Upper lobe of right lung (tissue), 1 donor: ENCODE measurements at places on chromosomes 3 and 15.

DNA sequence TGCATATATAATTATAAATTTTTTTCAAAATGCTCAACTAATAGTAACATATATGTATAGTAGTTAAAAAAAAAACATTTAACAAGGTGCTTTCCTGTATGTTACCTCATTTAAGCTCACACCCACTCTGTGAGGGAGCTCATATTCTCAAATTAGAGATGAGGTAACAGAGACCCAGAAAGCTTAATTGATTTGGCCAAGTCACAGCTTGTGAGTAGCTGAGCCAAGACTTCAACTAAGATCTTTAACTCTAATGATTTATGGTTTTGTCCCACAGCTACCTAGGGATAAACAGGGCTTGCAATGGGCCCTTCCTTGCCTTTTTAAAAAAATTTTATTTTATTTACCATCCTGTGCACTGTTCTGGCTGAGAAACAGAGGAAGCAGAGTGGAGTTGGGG lies 230.0 kb upstream of the GOLIM4 start:
- DNase-seq, result no peak

- no peak for DNase-seq
These were observed 17.6 kb upstream of the BOC start for GRCh38 chr3:113193719-113194118.

DNA sequence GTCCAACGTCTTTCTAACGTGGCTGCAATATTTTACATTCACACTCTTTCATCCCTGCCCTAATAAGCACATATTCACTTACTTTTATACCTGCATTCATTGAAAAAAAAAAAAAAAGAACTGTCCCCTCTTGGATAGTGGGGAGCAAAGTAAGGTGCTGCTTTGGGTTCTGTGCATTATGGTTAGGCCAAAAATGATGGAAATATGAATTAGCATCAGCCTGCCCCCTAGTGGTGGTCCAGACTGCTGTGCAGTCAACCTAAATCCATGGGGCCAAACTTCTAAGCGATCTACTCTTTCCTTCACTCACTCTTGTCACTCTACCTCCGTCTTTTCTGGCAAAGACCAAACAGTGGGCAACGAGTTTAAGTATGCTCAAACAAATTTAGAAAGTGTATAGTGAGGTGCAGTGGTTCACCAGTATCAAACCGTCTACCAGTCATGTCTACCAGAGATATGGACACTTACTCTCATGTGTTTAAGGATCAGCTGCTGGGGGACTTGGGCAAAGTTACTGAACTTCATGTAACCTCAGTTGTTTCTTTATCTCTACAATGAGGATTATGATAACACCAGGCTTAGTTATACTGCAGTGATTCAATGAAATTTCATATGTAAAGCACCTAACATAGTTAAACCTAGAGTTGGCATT lies 61.5 kb upstream of the GRM7 start:
- no peak for DNase-seq

DNA sequence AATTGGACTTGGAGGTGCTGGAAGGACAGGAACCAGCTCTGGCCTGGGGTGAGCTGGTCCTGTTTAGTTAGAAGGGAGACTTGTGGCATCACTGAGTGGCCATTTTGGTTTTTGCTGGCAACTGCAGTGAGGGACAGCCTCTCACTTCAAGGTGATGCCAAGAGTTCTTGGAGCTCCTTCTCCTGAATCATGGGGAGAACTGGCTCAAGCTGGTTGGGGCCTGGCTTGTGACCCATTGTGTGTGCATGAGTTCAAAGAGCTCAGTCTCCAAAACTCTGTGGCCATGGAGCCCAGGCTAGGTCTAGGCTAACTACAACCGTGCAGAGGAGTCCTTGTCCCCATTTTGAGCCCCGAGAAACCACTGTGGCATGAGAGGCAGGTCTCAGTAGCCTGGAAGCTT lies 60.1 kb upstream of the ZNF148 start:
- no peak for DNase-seq

DNA sequence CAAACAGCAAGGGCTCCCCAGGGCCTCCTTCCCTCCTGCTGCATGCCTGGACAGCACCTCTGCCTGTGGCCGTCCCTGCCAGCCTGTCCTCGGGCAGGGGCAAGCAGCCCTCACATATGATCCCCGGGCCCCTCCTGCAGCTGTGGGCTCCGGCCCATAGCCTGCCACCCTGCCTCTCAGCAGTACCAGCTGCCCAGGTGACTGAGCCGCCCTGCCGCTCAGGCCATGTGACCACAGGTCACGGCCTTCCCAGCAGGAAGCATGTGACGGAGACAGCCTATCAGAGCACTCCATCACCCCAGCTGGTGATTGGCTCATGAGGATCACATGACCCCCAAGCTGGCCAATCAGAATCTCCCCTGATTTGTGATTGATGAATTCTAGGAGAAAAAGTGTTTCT lies 23.9 kb downstream of the ALDH1L1 start:
- DNase-seq, result no peak

DNA sequence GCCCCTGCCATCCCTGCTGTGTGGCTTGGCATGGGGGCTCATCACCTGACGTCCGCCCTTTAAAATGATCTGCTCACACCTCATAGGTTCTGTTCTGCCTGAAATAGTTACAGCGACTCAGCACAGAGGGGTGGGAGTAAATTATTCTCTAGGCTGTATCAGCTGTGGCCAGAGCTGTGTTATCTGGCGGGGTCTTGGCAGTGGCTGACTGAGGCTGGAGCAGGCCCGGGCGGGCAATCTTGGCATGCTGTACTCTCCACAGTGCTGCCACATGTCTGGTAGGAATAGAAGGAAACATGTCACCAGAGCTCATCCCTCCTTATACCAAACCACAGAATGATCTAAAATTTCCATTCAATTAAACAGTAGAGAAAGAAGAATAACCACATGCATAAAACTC lies 499.9 kb upstream of the LMCD1 start:
- no peak for DNase-seq

DNA sequence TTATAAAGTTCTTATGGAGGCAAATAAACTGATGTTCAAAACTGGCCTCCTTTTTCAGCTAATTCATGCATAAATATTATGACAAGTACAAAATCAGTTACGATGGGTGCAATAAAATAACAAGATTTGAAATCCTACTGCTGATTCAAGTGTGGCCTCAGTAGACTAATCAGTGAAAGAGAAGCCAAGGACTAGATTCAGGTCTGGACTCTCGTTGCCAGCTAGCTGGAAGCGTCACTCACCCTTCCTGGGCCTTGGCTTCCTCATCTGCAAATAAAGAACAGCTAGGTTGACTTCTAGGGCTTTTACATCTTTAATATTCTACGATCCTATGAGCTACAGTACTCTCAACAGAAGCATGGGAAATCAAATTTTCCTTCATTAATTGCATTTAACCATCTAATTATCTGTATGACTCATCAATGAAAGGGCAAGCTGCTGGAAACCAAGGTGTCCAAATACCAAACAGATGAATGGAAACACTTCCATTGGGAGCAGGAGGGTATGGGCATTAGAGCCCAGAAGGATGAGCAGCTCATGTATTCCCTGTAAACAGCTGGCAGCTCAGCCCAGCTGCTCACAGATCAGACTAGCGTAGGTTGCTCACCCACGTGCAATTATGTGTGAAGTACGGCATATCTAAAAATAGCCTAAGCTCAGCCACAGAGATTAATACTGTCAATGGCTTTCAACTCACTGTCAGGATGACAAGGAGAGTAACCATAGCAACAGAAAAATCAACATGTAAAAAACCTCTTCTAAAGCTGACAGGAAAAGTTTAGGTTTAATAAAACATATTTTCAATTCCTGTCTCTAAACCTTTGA lies 294.8 kb downstream of the PLCL2 start:
- DNase-seq, result no peak

GRCh38 chr3:147843331-147843730 lies 434.2 kb downstream of the ZIC1 start:
- DNase-seq, result no peak

DNA sequence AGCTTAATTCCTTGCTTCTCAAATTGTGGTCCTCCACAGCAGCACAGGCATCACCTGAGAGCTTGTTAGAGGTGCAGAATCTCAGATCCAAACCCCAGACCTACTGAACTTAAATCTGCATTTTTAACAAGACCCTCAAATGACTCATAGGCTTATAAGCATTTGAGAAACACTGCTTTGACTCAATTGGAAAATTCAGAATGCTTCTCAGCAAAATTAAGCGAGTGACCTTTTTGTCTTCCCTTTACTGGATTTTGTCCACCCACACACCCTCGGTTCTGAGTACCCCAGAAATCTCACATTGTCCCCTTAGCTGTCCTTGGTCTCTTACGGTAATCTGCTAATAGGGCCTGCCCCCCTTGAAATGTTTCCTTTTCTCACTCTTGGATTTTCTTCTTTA lies 17.9 kb downstream of the CD80 start:
- DNase-seq, result no peak

DNA sequence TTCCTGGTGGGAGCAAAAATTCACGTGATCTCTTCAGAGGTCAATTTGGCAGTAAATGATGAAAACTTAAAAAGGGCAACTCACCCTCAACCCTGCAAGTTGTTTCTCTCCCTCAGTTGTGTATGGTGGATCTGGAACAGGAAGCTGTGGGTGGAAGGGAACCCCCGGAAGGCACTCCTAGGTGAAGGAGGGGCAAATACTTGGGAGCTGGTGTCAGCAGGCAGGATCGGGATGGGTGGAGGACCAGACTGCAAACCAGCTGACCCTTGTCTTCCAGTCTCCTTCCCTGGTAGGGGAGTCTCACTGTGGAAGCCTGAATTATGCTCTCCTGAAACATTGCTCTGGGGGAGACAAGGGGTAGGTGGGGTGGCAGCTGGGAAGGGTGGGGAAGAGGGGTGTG lies 33.5 kb downstream of the PRR23E start:
- DNase-seq, result no peak

- DNase-seq, result no peak
These were observed 21.2 kb upstream of the NRG4 start for GRCh38 chr15:76033438-76033837.

DNA sequence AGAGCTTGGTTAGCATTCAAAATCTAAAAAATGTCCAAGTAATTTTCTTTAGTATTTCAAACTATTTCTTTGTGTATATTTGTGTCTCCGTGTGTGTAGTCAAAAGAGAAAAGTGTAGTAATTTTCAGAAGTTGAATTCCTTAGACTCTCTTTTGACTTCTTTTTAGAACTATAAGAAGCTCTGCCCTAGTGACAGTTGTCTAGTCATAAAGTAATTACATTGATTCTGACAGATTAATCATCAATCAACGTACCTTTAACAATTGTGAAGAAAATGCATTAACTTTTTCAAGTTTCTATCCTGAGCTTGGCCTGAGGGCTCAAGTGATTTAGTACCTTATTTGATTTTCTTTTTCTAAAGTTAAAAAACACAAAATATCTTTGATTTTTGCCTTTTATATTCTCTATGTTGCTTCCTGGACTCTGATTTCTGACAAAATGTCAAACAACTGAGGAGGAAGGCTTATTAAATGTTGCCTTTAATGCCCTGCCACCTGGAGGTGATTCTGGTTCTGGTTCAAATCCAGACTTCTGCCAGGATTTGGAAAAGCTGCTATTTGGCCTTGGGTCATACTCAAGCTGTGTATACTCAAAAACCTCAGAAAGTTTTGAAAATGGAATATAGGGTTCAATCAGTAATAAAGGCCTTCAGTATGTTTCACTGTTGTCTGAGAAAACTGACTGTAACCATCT lies 653.6 kb downstream of the NSUN3 start:
- DNase-seq, result no peak
